Omental fat pad (tissue), 4 donors: ENCODE measurements at places on chromosomes 4 and X. TPM values are rescaled to one million over a fixed set of nuclear protein-coding genes. Genes with fewer than 3 reads are reported as not detected.

Gene ARMCX2
- total RNA-seq: 20.8 TPM

Gene MAOA
- 234 TPM for total RNA-seq

DNA sequence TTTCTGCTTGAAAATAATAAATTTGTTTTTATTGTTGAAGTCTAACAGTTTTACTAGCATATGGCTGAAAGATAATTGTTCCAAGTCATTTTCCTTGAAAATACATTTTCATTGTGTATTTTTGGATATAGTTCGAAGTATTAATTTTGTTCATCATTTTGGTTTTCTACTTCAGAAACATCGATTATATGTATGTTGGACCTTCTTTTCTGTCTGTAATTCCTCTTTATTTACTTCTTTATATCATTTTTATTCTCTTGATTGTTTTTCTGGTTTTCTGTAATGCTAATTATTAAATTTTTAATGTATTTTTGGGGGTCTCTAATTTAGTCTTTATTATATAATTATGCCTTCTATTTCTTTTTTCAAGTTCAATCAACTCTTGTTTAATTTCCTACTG, 407.1 kb upstream of the FRG1 start:
- no peak for DNase-seq

- no peak for DNase-seq
Measured at GRCh38 chrX:28498658-28499057, 88.6 kb upstream of the IL1RAPL1 start.

Gene TRPC3
- total RNA-seq: 0.65 TPM

Gene IRAK1
- total RNA-seq: 85.3 TPM

Gene CXCL3
- total RNA-seq: 26.9 TPM

Gene CT55
- not detected for total RNA-seq

Gene SMARCA1
- 35.4 TPM for total RNA-seq

Gene IL2RG
- total RNA-seq: 30.9 TPM
